ENCODE measurements at places on chromosomes 6 and 20.

- DNase-seq = no peak
These were observed 4.3 kb upstream of the SYNDIG1 start for GRCh38 chr20:24465159-24465558.

- DNase-seq = no peak
These were observed 9.6 kb upstream of the C6orf132 start for GRCh38 chr6:42152024-42152423.

DNA sequence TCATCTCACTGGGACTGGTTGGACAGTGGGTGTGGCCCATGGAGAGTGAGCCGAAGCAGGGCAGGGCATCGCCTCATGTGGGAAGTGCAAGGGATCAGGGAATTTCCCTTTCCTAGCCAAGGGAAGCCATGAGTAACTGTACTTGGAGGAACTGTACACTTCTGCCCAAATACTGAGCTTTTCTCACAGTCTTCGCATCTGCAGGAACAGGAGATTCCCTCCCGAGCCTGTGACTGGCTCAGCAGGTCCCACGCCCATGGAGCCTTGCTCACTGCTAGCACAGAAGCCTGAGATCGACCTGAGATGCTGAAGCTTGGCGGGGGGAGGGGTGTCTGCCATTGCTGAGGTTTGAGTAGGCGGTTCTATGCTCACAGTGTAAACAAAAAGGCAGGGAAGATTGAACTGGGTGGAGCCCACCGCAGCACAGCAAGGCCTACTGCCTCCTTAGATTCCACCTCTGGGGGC lies 10.4 kb upstream of the CALHM5 start:
- no peak for DNase-seq

- DNase-seq = no peak
These were observed 50.7 kb downstream of the SLC26A8 start for GRCh38 chr6:35973670-35974222.
